Activated CD4-positive, alpha-beta T cell treated with anti-CD3 and anti-CD28 coated beads, Interleukin-2, amount 10 ng/mL, durations not matched to agents 24 days and 14 days (primary cell): ENCODE measurements at places on chromosomes 4 and X. TPM values are rescaled to one million over a fixed set of nuclear protein-coding genes. Genes with fewer than 3 reads are reported as not detected.

GRCh38 chrX:96841325-96841724, 42.4 kb upstream of the RPA4 start:
- H3K27ac ChIP-seq, result no peak overlapping the region
- no peaks in the 10 kb centered on the region for H3K36me3 ChIP-seq
- no peaks in the 10 kb centered on the region for H3K4me1 ChIP-seq

- no peaks in the 10 kb centered on the region for H3K27me3 ChIP-seq
- peaks cover 29% of the 10 kb centered on the region for H3K36me3 ChIP-seq
- peaks cover 39% of the 10 kb centered on the region for H3K4me1 ChIP-seq
- peak overlapping the region; percentile 65 for H3K27ac ChIP-seq
Measured at GRCh38 chr4:165288639-165289422, 38.6 kb upstream of the MSMO1 start.

Gene PCDH10
- 0.07 TPM in 1 of 2 replicates, not detected in the other for total RNA-seq

GRCh38 chr4:182968917-182969650, 51.9 kb upstream of the DCTD start:
- no peak overlapping the region for H3K4me3 ChIP-seq
- H3K36me3 ChIP-seq, result no peaks in the 10 kb centered on the region
- no peaks in the 10 kb centered on the region for H3K4me1 ChIP-seq
- peaks cover 29% of the 10 kb centered on the region for H3K27me3 ChIP-seq
- no peak overlapping the region for H3K27ac ChIP-seq

DNA sequence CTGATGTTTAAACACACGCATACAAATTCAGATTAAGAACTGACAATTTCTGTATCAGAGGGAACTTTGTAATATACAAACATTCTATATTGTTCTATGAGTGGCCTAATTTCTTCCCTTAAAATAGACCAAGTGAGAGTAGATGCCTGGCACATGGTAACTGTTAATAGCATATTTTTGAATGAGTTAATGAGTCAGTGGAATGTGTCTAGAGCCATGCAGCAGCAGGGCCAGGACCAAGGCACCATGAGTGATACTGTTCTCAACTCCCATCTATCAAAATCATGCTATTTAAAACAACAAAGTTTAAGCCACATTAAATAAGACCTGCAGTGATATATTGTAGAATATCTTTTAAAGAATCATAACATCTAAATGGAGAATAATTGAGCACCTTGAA, 98.3 kb downstream of the ARHGAP24 start:
- DNase-seq, result no peak
- H3K4me3 ChIP-seq, result no peak overlapping the region
- no peaks in the 10 kb centered on the region for H3K27me3 ChIP-seq

Gene GNRHR
- total RNA-seq, result not detected in 2 replicates

- no peaks in the 10 kb centered on the region for H3K27me3 ChIP-seq
- peak overlapping the region; percentile 88 for H3K4me3 ChIP-seq
- no peak for DNase-seq
- peaks cover 7% of the 10 kb centered on the region for H3K36me3 ChIP-seq
Measured at GRCh38 chrX:49043987-49044281, 777 bp upstream of the TFE3 start.

Gene RAI2
- 0.14 and 0.16 TPM in 2 replicates for total RNA-seq
